ENCODE measurements at places on chromosomes 1 and 21.

DNA sequence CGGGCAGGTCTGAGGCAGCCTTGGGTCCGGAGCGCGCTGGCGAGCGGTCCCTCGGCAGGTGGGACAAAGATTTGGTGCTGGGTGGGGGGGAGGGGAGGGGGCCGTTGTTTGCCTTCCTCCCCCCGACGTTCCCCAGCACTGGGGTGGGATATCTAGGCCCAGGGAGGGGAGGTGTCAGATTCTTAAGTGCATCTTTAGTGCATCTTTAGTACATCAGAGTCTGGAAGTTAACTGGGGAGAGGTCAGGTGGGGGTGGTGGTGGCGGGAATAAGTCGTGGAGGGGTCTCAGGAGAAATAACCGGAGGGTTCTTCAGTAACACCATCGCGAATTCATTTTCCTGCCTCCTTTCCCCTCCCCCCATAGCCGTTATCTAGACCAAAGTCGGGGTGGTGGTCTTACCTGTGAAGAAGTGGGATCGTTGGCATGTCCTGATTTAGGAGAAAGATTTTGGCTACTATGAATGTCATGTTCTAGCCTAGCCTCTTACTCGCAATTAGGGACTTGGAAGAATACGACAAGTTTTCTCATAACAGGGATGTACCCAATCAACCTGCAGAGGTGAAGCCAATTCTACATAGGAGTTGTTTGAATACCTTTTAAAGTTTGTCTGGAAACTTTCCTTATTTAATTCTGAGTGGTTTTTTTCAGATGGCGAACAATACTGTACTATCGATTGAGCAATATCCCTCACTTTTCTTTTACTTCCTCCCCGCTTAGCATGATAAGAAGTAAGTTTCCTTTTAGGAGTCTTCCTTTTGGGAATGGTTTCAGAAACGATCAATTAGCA is 886 bp downstream of the ZMYM4 start:
- no peak for DNase-seq

DNA sequence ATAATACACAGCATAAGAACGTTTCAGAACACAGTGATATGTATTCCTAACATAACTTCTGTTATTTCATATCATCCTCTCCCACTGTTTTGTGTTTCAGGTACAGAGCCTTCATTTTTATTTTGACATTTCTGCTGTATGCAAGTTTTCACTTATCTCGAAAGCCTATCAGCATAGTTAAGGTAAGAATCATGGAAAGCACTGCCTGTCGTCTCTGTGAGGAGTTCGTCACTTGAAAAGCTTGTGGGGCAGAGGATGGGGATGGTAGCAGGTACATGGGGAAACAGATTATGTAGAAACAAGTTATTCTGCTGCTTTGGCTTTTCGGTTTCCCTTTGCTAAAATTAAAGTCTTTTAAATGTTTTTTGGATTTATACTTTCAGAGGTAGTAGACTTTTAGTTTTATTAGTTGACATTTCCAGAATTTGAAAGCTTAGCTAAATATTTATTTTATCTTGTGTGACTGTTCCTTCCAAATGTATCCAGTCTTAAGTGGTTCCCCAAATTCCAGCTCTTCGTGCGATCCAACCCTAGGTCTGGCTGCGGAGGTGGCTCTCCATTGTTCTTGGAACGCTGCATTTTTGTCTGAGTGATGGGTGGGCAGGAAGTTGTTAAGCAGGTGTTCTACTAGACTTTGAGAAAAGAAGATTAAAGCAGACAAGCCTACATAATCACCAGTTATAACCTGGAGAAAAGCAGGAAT is 12.2 kb downstream of the SLC37A1 start:
- peak; percentile 20 for DNase-seq

DNA sequence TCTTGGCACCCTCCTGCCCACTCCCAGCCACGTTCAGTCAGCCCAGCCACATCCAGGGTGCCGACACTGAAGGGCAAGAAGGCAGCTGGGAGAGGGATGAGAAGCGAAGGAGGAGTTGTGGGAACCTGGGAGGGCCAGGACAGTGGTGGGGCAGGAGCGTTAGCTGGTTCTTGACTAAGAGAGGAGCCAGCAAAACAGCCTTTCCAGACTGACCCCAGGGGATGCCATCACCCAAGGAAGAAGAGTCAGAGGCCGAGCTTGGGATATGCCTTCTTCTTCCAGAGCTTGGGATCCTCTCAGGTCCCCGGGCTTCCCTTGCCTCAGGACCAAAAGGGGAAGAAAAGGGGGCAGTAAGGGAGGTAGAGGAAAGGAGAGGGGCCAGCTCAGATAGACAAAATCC is 7.2 kb downstream of the INKA2 start:
- no peak for DNase-seq

GRCh38 chr21:20207335-20207734 is 790.9 kb upstream of the NCAM2 start:
- no peak for DNase-seq

GRCh38 chr1:66396212-66396890 is 137.6 kb upstream of the SGIP1 start:
- DNase-seq, result no peak

All from NCI-H526 treated with DMSO at 0.1 percent for 48 hours (cell line).